ENCODE measurements at places on chromosomes 12 and 14.
A peak's percentile ranks its signal among the peaks of the same experiment; 100 is the strongest.

DNA sequence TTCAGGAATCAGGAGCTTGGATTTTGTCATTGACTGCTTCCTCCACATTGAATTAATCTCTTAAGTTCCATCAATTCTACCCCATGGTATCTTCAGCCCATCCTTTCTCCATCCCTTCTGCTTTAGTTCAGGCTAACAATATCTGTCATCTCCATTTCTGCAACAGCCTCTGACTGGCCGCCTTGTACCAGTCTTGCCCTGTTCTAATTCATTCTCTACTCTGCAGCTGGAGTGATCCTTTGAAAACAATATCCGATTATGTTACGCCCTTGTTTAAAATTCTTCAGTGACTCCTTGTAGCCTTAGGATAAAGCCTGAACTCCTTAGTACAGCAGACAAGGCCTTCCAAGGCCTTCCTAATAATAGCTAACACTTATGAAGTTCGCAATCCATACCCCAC lies 170.2 kb downstream of the ETV6 start:
- DNase-seq = no peak

DNA sequence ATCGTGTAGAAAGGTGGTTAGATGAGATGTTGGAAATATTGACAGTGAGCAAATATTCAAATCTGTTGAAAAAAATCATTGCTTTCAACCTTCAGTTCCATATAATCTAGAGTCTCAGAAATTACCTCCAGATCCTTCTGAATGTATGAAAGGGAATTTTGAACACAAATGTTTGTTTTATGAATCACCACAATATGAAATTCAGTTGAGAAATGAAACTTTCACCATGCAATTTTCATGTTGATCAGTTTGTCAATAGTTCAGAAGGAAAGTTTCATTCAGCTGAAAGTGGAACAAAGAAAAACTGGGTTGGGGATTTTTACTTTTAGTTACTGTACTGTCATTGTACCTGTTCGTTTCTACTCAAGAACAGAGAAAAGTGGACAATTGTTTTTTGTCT lies 953.6 kb downstream of the SLC6A15 start:
- no peak for DNase-seq

DNA sequence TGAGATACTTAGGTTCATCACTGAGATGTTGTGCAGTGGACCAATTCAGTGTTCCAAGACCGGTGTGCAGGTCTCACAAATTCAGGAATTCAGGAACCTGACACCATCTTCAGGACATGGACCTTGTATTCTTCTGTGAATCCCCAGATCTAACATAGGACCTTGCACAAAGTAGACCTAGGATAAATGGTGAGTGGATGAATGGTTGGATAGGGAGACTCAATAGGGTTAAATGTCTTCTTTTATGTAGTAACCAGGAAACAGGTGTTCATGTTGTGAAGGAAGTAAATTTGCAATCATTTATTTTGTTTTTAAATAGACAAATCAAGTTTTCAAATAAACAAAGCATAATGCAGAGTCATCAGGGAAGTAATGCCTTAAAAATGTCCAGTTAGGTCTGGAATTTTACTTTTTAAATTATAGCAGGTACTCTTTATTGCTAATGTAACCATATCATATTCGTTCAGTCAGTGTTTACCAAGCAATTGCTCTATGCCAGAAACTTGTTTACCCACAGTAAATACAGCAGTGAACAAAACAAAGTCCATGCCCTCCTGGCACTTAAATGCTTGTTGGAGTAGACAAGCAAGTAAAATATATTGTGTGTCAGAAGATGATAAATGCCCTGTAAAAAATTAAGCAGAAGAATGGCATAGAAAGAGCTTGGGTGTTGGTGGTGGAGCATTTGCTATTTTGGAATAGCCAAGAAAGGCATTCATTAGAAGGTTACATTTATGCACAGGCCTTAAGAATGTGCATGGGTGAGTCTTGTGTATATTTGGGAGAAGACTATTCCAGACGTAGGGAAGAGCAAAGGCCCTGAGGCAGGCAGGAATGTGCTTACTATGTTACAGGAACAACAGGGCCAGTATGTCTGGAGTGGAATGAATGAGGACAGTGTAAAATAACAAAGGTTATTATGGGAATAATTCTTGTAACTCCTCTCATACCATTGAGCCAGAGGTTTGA lies 26.3 kb downstream of the RXYLT1 start:
- no peak for DNase-seq

GRCh38 chr14:74429991-74430390 lies 4.0 kb upstream of the SYNDIG1L start:
- no peak for DNase-seq

DNA sequence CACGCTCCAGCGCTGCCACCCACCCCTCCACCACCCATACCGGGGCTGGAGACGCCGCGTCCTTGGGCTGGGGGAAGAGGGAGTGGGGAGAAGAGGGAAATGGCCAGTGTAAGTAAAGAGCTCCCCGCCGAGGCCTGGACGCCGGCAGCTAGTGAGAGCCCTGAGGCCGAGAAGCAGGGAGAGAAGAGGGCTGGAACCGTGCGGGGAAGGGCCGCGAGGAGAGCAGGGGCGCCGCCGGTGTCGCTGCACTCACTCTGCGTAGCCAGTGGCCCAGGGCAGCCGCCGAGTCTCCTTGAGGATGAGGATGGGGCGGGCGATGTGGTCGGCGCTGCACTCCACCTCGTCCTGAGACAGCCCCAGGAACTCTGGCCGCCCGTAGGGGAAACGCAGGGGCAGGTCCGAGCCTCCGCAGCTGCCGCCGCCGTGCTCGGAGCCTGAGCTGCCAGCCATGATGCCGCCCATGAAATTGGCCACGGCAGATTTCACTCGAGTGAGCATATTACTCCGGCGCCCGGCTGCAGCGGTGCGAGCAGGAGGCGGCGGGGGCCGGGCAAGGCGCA lies 631 bp downstream of the PPM1H start:
- peak; percentile 23 for DNase-seq

DNA sequence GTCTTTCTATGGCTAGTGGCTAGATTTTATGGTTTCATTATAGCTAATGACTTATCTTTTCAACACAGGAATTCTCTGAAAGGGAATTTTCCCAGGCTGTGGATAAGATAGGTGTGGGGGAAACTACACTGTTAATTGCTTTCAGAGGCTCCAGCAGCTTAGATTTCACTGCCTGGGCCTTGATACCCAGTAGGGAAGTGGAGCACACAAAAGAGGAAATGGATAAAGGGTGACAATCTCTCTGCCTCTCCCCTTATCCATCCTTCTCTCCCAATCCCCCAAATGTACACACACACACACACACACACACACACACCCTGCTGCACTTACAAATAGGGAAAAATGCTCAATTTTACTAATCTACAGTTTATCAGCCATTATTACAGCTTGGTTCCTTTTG lies 19.1 kb downstream of the SIX4 start:
- no peak for DNase-seq

- no peak for DNase-seq
Observed at GRCh38 chr14:99841436-99842071, 48.3 kb downstream of the EML1 start.

DNA sequence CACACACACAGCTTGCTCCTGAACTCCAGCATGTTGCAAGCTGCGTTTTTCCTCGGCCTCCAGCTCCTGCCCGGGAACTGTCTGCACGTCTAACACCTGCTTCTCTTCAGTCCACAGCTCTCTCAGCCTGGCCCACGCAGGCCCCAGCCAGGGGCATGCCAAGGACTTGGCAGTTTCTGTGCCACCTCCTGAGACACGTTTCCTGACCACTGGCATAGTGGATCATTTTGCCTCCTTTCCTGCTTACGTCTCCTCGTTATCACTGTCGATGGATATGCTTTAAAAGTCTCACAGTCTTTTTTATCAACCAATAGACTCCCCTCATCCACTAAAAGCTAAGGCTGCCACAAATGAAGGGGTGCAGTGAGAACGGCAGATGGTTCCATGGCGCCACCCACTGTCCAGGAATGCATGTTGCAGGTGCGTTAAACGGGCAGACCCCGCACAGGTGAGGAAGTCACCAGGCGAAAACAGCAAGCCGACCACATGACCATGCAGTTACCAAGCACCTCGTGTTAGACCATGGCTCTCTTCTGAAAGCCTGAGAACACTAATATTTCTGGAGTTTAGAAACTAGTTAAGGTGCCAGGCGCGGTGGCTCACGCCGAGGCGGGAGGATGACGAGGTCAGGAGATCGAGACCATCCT lies 14.7 kb upstream of the TEAD4 start:
- DNase-seq = peak; percentile 55

DNA sequence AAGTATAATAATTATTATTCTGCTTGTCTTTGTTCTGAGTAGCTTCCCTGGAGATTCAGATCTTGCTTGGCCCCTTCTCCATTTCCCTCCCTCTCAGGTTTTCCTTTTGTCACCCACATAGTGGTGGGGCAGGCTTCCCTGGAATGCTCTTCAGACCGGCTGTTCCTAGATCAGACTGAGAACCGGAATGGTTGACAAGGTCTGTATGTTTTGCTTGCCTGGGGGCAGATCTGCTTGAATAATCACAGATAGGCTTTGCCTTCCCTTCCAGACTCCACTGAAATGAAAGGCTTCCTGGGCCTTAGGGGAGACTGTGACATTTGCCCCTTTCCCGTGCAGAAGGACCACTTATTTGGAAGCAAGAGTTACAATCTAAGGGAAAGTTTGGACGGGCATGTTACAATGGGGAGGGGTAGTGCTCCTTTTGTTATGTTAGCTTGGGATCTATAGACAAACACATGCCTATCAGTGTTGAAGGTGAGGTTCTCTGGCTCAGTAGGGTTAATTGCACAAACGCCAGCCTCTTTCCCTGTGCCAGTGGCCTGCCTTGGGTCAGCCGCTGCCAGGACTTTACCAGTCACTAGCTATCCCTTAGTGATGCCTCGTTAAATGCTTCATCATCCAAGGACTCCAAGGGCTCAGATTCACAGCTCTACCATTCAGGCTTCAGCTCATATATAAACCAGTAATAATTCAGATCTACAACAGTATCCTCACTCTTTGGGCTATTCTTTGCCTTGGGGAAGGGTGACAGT lies 178.6 kb downstream of the SNAPC1 start:
- no peak for DNase-seq

DNA sequence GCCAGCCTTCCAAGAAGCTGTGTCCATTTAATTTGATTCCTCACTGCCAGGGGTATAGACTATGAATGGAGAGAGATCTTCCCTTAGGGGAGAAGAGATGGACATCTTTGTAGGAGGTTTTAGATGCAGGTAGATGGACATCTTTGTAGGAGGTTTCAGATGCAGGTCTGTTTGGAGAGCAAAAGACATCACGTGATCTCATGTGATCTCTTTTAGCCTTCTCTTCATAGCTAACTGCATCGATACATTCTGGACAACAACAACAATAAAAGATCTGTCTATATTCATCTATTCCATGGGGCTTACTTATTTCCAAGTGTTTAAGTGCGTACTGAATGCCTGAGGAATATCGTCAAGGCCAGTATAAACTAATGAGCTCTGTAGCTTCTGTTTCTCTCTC lies 163.2 kb downstream of the PAX9 start:
- DNase-seq = no peak

- DNase-seq = peak; percentile 75
Observed at GRCh38 chr14:69685716-69686115, 74.3 kb downstream of the SUSD6 start.

GRCh38 chr12:89695830-89696229 lies 12.8 kb downstream of the ATP2B1 start:
- DNase-seq = no peak

GRCh38 chr14:76516884-76517283 lies 140.9 kb downstream of the ESRRB start:
- no peak for DNase-seq

- no peak for DNase-seq
Observed at GRCh38 chr12:29797565-29798355, 14.0 kb upstream of the TMTC1 start.

- no peak for DNase-seq
Observed at GRCh38 chr14:29687866-29688265, 239.8 kb downstream of the PRKD1 start.

GRCh38 chr12:75864161-75864560 lies 167.4 kb downstream of the PHLDA1 start:
- no peak for DNase-seq

DNA sequence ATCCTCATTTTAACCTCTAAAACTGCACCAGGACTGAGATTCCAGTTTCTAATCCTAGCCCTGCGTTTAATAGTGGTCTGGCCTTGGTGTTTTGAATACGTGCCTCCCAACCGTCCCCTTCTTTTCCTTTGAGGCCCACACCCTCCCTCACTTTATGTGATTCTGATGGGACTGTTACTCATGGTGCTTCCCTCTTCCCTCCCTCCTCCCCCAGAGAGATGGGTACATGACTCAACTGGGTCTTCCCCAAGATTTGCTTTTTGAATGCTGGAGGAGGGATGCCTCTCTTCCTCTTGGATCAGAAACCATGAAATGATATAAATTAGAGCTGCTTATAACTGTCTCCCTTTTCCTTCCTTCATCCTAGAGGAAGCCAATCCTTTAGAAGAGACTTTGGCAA lies 8.2 kb upstream of the PPP2R5E start:
- DNase-seq = peak; percentile 9

DNA sequence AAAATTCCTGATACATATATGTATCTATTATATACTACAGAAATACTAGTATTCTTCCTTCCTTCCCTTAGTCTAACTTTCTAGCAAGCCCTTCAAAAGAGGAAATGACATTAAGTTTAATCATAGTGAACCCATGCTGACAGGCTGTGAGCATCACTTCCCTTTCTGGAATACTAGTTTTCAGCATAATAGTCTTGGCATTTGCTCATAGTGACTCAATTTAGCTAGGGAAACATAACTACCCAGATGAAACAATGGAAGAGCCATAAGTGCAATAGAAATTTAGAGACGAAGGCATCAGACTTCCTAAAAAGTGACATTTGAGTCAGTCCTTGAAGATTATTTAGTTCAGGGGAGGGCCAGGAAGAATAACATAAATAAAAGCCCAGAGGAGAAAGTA lies 184.5 kb upstream of the CRY1 start:
- DNase-seq = peak; percentile 91

DNA sequence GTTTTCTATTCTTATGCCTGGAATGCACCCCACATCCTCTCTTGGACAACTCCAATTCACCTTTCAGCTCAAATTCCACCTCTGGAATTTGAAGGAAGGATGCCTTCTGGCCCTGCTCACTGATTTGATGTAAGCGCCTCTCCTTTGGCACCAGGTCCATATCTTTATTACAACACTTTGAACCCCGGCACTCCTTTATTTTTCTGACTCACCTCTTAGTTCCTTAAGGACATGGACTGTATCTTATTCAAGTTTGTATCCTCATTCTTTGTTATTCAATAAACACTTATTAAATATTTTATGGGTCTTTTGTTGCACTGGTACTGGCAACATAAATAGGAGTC lies 3.1 kb downstream of the GALC start:
- no peak for DNase-seq

DNA sequence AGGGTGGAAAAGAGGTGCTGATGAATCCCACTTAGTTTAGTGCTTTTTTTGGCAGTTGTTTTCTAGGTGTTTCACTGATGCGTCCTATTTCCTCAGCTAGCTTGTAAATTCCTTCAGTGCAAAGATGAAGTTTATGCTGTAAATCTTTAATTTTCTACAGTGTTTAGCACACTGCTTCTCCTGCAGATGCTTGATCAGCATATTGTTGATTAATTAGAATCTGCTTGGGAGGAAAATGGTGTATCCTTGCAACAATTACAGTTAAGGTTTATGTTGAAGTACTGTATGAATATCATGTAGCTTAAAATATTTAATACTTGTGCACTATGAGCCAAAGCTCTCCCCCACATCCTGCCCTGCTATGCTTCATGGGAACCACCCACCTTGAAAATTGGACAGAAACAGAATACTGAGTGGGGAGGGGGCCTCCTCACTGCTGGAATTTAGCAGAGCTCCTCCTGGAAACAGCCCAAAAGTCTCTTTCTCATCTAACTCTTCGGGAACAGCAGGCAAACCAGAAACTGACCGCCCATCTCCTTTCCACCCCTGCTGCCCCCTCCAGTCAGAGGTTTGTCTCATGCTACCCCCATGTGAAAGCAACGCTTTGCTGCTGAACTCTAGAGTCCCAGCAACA lies 20.3 kb upstream of the DHRS4 start:
- no peak for DNase-seq

- no peak for DNase-seq
Observed at GRCh38 chr14:60211153-60211552, 37.9 kb upstream of the PPM1A start.

Measured in cardiac fibroblast (primary cell).